ENCODE measurements at places on chromosomes 11 and 22.

GRCh38 chr11:35618497-35619115 is 346 bp downstream of the FJX1 start:
- DNase-seq, result no peak

GRCh38 chr22:43883012-43883661 is 8.7 kb downstream of the PNPLA5 start:
- no peak for DNase-seq

GRCh38 chr11:98701541-98701940 is 319.2 kb upstream of the CNTN5 start:
- no peak for DNase-seq

- DNase-seq, result no peak
Observed at GRCh38 chr11:36693139-36693843, 95.3 kb upstream of the RAG2 start.

GRCh38 chr11:102116453-102117205 is 6.4 kb downstream of the YAP1 start:
- no peak for DNase-seq

- DNase-seq, result no peak
Observed at GRCh38 chr11:35662061-35662648, 420 bp upstream of the TRIM44 start.

DNA sequence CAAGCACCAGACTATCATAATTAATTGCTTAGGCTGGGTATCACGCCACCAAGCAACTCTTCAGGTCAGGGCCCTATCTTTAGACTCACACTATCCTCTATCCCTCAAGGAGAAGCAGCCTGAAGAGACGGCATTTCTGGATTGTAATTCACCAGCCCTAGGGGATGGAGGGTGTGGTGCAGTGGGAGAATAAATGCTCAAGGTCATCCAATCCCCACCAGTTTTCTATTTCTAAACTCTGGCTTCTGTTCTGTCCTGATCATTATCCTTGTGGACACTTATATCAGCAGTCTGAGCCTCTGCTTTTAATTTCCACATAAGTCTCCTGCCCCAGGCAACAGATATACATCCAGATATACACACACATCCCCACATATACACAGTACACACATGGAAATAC is 13.1 kb upstream of the SIK2 start:
- DNase-seq, result no peak

DNA sequence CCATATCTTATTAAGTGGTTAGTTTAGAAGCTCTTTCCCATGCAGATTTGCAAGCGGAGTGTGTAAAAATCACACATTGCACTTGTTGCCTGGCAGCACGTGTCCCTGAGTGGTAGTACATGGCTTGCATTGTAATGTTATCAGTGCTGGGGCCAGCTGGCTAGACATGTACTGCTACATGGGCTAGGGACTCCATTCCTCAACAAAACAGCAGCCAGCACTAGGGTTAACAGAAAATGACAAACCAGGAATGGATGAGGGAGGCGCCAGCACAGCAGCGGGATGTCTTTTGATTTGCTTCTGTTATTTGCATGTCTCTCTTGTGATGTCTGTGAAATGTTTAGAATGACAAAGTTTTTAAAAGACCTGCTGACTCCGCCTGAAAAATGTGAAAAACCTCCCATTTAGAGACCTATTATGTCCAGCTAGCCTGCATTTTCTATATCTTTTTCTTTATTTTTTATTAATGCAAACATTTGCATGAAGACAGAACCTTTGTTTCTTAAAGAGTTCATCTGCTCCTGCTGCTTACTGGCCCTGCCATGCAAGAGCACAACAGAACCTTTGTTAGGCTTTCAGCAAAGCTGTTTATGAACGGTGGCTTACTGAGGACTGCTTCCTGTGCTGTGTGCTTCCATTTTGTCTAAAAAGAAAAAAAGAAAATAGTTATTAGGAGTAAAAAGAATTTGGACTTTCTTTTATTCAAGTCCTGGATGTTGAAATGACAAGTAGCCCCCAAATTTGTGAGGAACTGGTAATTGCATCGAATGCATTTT is 40.7 kb downstream of the CSTPP1 start:
- no peak for DNase-seq

- no peak for DNase-seq
Observed at GRCh38 chr11:8277691-8278090, 14.0 kb upstream of the LMO1 start.

- no peak for DNase-seq
Observed at GRCh38 chr22:44192098-44192815, 11.5 kb downstream of the PARVG start.

DNA sequence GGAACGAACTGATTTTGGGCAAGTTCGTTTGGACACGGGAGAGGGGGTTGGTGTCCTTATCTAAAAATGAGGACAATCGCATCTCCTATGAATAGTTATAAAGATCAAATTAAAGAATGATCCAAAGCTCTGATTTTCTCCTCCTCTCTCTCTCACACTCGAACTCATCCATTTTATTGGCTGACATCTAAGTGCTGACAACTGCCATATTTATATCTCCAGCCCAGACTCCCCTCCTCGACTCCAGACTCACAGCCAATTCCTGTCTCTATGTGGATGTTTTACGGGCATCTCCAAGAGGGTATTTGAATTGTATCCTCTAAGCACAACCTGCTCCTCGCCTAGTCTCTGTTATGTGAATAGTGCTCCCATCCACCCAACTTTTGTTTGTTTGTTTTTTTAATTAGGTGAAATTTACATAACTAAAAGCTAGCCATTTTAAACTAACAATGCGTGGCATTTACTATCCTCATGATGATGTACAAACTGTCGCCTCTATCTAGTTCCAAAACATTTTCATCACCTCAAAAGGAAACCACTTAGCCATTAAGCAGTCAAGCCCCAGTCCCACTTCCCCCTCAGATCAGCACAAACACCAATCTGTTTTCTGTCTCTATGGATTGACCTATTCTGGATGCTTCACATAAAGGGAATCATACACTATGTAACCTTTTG is 4.0 kb downstream of the SYN3 start:
- no peak for DNase-seq

DNA sequence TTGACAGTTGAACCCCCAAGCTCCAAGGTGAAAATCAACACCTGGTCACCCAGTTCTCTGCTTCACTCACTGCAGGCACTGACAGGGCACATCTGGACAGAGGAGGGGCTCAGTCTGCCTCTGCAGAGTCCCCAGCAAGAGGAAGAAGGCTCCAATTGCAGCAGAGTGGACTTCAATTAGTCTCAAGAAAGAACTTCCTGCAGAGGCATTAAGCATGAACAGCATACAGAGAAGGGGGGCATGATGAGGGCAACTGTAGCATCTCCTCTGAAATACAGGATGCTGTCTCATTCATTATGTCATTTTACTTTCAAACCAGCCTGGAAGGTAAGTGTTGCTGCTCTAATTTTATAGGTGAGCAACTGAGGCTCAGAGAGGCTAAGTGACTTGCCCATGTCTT is 11.1 kb downstream of the GDPD5 start:
- no peak for DNase-seq

DNA sequence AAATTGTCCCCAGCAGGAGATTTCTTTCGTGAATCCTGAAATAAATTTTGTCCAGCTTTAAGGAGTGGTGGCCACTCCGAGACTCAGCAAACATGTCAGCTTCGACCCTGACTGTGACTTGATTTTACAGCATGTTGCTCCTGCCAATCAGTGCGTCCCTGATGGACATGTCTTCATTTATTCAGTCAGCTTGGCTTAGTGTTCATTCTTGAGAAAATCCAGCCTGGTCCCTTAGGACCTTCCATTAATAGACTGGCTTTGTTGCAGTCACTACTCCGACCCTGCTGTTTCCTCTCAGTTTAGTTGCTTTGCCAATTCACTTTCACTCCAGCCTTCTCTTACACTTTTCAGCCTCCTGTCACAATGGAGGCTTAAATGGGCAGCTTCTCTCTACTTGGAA is 30.5 kb downstream of the TMPRSS5 start:
- DNase-seq, result no peak

DNA sequence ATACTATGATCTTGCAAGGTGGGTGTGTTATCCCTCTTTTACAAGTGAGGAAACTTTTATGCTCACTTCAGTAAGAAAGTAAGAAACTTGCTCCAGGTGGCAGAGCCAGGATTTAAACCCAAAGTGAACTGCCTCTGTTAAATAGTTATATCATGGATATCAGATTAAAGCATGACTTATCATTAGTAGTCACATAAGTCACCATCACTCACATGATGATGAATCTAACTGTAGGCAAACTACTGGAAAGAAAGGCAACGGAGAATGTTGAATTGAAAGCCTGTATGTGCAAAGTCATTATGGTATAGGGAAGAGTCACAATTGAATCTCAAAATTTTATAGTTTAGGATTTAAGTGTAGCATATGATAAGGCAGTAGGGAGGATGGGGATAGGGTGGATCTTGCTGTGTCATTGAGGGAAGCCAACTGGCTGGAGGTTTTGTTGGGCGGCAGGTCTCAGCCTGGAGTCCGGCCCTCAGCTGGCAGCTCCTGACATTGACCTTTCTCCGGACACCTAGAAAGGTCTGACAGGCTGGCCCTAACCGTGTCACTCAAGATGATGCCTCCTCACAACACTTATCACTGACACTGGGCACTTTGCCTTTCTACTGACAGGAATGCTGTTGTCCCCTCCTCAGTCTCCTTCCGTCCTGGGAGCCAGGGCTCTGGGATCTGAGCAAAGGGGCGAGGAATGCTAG is 98.3 kb downstream of the EMSY start:
- no peak for DNase-seq

DNA sequence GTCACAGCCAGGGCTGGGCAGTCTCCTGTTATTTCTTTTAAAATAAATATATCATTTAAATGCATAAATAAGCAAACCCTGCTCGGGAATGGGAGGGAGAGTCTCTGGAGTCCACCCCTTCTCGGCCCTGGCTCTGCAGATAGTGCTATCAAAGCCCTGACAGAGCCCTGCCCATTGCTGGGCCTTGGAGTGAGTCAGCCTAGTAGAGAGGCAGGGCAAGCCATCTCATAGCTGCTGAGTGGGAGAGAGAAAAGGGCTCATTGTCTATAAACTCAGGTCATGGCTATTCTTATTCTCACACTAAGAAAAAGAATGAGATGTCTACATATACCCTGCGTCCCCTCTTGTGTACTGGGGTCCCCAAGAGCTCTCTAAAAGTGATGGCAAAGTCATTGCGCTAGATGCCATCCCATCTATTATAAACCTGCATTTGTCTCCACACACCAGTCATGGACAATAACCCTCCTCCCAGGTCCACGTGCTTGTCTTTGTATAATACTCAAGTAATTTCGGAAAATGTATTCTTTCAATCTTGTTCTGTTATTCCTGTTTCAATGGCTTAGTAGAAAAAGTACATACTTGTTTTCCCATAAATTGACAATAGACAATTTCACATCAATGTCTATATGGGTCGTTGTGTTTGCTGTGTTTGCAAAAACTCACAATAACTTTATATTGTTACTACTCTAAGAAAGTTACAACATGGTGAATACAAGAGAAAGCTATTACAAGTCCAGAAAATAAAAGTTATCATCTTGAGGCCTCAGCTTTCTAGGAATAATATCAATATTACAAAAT is 13.4 kb downstream of the OR51B4 start:
- no peak for DNase-seq

GRCh38 chr11:69114362-69114761 is 41.4 kb upstream of the SMIM38 start:
- DNase-seq, result no peak

DNA sequence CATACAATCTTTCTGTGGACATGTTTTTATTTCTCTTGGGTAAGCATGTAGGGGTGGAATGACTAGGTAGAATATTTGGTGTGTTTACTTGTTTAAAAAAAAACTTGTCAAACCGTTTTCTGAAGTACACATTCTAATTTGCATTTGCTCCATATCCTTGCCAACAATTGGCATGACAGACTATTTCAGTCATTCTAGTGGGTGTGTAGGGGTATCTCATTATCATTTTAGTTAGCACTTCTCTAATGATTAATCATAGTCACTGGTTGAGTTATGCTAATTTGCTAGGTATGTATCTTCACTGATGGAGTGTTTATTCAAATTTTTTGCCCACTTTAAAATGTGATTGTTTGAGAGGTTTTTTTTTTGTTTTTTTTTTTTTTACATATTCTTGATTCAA is 64.3 kb downstream of the C11orf65 start:
- no peak for DNase-seq

GRCh38 chr11:10307022-10307399 is 2.1 kb downstream of the ADM start:
- no peak for DNase-seq

DNA sequence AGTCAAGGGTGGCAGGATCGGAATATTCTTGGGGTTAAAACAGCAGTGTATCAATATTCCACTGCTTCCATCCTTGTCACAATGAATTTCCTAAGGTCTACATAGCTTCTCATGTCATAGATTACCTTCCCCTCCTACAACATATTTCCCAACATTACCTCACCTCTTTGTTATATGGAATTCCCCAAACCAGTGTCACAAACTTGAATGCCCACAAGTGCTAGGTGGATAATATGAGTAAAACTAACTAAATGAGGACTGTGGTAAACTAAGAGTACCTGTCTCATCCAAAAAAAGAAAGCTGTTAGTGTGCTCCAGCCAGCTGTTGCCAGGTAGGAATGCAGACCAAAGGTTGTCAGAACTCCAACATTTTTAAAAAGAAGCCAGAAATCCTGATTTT is 17.0 kb upstream of the NUCB2 start:
- DNase-seq, result no peak

- DNase-seq, result no peak
Observed at GRCh38 chr11:106482917-106483785, 405.7 kb downstream of the AASDHPPT start.

- DNase-seq, result no peak
Observed at GRCh38 chr11:66694056-66694410, 16.3 kb upstream of the RBM4B start.

DNA sequence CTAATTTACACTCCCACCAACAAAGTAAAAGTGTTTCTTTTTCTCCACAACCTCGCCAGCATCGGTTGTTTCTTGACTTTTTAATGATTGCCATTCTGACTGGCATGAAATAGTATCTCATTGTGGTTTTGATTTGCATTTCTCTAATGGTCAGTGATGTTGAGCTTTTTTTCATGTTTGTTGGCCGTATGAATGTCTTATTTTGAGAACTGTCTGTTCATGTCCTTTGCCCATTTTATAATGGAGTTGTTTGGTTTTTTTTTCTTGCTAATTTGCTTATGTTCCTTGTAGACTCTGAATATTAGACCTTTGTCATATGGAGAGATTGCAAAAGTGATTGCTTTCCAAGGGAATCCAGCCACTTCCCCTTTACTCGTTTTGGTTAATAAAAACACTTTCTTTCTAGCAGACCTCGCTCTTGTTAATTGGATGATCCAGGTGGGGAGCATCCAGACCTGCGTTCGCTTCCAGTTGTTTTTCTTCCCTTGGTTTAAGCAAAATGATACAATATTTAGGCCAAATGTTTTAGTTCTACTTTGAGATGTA is 17.1 kb upstream of the APOL4 start:
- no peak for DNase-seq

DNA sequence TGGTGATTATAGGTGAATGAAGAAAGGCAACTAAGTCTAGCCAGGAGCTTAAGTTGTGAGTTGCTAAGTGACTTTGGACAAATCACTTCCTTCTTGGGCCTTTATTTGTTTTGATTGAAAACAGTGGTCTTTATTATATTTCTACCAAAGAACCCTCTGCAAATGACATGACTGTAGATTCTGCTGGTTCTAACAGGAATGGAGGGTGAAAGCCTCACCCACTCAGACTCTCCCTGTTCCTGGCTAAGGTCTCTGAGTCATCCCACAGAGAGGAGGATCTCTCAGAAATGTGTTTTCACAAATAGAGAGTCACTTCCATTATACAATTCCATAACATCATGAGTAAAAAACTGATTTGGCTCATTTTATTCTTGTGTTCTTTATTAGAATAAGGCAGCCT is 583.9 kb upstream of the LRRC4C start:
- no peak for DNase-seq

All from omental fat pad (tissue), 4 donors.